NCI-H2081 (cell line): ENCODE measurements at places on chromosomes 1 and 21.

DNA sequence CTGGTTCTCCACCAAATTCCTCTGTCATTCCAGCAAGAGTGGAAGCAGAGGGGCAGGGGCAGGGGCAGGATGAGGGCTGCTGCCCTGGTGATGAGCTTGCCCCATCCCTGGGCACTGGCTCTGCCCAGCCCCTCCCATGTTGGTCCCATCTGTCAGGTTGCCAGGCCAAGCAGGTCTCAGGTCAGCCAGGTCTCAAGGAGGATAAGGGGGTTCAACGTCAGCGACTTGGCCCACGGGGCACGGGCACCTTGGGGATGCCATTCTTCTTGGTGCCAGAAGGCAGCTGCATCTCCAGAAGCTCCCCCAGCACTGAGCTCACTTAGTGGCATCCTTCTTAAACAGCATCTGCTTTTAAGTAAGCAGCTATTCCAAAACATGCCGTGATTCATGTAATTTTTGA, 133.1 kb downstream of the AJAP1 start:
- DNase-seq = no peak

DNA sequence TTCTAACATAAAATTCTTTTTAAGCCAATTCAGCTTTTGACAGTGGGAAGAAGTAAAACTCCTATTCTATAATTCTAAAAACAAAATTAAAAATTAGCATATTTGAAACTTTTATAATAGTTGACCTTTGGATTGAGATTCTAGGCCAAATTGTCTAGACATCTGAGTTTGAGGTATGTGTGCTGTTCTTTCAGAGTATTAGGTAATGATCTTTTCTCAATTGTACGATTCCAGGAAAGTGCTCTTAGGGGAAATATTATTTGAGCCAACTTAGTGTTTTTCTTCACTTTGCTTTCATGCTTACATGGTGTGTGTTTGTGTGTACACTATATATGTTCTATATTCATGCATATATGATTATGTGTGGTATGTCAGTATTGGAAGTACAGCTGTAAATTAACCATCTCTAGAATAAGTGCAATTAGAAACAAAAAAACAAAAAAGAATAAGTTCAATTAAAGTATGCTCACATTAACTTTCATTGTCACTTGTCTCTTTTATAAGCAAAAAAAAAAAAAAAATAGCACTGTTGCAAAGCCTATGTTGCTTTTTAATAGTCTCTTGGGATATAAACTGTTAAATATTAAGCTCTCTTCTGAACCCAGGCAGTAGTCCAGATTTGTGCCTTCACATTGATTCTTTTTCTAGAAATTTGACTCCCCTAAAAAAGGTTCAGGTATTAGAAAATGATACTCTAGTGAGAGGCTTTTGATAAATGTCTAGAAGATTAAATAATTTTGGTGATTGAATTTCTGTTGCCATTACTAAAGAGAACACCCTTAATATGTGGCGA, 132.2 kb downstream of the ATP5PO start:
- DNase-seq = no peak

GRCh38 chr1:212401838-212402582, 12.7 kb downstream of the PACC1 start:
- no peak for DNase-seq

DNA sequence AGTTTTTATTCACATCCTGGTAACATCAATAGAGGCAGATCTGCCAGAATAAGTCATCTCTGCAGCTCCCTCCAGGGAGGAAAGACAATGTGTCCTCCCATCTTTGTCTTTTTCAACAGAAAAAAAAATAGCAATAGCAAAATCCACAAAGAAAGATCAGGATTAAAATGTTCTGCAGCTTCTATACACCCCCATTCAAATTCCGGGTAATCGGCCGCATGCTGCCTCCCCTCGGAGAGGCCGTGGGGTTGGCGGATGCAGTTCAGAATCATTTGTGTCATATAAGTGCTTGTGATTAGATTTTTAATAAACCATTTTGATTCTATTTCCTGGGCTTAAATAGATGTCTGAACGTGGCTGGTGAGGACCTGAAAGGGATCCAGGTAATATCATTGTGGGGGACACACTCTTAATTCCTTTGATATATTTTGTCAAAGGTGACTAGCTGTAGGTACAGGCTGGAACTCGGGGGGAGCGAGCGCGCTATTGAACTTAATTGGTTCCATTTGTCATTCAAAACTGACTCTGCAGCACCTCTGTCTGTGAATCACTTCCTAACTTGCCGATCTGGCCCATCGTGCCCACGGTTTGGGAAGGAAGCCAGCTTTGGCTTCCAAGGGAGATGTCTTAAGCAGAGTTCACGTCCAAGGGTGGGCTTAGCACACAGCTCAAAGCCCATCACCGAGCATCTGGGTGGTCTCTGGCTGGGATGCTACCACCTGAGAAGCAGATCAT, 85.6 kb upstream of the ARHGEF16 start:
- DNase-seq = no peak

GRCh38 chr1:227885648-227886502, 61.9 kb downstream of the WNT9A start:
- no peak for DNase-seq

GRCh38 chr1:55896210-55896609, 681.0 kb upstream of the USP24 start:
- no peak for DNase-seq

GRCh38 chr1:86324130-86324822, 71.8 kb downstream of the ODF2L start:
- DNase-seq = no peak

GRCh38 chr1:243323491-243323890, 67.7 kb downstream of the SDCCAG8 start:
- no peak for DNase-seq

DNA sequence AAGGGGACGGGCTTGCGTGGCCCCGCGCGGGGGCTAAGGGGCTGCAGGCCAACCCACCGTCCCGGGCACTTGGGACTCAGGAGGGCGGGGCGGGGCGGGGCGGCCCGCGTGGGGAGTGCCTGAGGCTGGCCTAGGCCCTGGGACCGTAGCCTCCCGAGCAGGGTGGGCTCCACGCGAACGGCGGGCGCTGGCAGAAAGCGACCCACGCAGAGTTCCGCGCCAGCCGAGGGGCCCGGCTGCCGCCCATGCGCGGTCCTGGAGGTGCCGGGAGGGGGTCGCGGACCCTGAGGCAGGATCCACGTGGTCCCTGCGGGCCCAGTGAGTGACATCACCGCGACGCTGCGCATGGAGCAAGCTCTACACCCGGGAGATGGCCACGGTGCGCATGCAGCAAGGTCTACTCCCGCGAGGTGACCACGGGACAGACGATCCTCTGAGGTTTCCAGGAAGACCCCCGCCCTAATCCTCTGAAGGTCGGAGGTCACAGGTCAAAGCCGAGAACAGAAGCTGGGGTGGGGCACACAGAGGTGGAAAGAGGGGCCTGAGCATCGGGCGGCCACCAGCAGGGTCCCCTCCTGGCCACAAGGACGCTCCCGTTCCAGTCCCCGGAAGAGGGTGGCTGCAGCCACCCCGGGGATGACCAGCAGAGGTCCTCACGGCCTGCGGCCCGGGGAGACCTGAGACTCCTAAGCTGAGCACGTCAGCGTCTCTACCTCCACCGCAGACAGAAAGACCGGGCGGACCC, 13.5 kb upstream of the SLC19A1 start:
- DNase-seq = peak; percentile 57

DNA sequence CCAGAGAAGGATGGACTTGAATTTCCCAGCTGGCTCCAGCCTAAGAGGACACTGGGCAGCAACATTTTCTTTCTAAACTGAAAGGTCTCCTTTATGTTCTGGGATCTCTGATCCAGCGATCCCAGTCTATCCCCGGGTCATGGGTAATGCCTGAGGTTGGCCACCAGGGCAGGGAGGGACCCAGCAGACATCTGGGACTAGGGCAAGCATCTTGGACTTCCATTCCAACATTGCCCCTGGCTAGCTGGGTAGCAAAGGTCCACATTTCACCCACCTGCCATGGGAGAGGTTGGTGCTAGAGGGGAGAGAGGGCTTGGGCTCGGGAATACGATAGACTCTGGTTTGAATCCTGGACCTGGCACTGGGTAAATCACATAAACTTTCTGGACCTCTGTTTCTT, 84.6 kb downstream of the LRRN2 start:
- DNase-seq = no peak

- no peak for DNase-seq
Observed at GRCh38 chr1:91513160-91513559, 12.5 kb downstream of the CDC7 start.

DNA sequence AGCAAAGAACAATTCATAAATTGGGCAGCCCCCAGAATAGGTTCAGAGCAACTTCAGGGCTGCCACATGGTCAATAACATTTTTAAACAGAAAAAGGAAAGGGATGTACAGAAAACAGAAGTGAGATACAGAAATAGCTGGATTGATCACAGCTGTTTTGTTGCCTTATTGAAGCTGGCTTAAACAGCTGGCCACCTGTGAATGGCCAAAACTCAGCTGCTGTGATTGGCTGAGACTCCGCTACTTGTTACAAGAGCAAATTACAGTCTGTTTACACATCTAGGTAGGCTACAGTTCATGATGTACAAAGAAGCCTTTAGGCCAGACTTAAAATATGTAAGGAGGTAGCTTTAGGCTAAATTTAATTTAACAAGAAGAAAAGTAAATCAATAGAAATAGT, 11.6 kb upstream of the IFNAR1 start:
- no peak for DNase-seq

- DNase-seq = no peak
Observed at GRCh38 chr1:241630476-241630875, 9.7 kb downstream of the CHML start.

- DNase-seq = no peak
Observed at GRCh38 chr21:44065428-44065827, 41.8 kb upstream of the PWP2 start.

- DNase-seq = peak; percentile 45
Observed at GRCh38 chr1:21289700-21290545, at the start of gene ECE1. Gene ECE1 (minus strand): TSS chr1:21290463. CDS start chr1:21290414, 49 bp downstream.

DNA sequence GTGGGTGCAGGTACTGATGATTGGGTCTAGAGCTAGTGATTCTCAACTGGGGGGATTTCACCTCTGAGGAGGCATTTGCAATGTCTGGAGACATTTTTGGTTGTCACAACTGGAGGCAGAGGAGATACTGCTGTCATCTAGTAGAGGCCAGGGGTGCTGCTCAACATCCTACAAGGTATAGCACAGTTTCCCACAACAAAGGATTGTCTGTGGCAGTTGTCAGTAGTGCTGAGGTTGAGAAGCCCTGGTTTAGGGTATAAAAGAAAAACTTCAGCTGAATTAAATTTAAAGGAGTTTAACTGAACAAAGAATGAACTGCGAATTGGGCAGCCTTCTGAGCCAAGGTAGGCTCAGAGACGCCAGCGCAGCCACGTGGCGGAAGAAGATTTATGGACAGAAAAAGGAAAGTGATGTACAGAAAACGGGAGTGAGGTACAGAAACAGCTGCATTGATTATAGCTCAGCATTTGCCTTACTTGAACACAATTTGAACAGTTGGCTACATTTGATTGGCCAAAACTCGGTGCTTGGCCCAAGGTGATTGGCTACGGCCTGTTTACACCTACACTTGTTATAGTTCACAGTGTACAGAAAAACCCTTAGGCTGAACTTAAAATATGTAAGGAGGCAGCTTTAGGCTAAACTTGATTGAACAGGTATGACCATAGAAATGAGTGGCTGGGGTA, 40.4 kb downstream of the MPZL1 start:
- no peak for DNase-seq

- no peak for DNase-seq
Observed at GRCh38 chr1:1899266-1899966, 8.5 kb upstream of the GNB1 start.

DNA sequence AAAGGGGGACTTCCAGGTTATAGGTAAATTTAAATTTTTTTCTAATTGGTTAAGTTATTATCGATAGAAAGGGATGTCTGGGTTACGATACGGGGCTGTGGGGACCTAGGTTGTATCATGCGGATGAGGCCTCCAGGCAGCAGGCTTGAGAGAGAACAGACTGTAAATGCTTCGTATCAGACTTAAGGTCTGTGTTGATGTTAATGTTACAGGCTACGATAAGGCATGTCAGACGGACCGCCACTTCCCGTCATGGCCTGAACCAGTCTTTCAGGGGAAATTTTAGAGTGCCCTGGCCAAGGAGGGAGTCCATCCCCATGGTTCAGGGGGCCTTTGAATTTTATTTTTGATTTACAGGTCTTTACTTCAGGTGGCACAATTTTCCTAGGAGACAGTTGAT, 16.7 kb downstream of the ABCG1 start:
- no peak for DNase-seq

DNA sequence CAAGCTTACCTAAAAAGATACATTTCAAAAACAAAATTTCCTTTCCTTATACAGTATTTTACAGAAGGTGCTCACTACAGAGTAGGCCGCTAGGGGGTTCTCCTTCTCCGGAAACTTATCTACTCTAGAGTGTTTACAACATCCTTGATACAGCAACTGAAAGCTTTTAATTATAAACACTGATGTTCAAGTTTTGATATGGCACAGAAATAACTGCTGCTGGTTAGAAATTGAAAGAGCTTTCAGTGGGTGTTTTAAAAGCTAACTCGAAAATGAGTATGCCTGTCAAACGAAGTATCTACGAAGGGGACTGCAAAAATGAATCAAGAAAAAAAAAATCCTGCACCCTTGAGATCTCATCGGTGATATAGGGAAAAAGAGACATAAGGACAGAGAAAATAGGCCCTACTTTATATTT, 1.0 kb downstream of the YOD1 start:
- peak; percentile 57 for DNase-seq

DNA sequence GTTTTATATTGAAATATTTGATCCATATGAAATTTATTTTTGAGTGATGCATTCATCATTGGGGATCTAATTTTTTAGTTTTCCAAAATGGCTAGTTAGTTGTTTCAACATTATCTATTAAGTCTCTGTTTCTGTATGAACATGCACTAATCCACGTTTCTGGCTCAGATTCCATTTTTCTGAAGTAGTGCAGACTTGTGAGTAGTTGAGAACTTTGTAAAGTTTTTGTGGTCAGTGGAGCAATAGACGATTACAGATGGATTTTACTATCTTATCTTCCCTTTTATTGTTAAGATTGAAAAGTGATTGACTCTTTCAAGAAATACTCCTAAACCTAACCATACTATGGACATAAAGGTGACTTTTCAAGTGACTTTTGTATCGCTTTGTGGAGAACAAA, 16.7 kb downstream of the SOAT1 start:
- DNase-seq = no peak

GRCh38 chr1:209266590-209267205, 316.8 kb upstream of the CAMK1G start:
- DNase-seq = no peak

- DNase-seq = no peak
Observed at GRCh38 chr1:203307641-203308126, 2.4 kb downstream of the BTG2 start.
